Left ventricle myocardium superior (tissue), 1 donor: ENCODE measurements at places on chromosomes 12 and 14. TPM values are rescaled to one million over a fixed set of nuclear protein-coding genes. Genes with fewer than 3 reads are reported as not detected.

- DNase-seq = no peak
Observed at GRCh38 chr14:20578784-20579502, 8.9 kb downstream of the RNASE11 start.

- DNase-seq = peak; percentile 25
Observed at GRCh38 chr12:9872742-9873141, 3.6 kb upstream of the CLEC2B start.

DNA sequence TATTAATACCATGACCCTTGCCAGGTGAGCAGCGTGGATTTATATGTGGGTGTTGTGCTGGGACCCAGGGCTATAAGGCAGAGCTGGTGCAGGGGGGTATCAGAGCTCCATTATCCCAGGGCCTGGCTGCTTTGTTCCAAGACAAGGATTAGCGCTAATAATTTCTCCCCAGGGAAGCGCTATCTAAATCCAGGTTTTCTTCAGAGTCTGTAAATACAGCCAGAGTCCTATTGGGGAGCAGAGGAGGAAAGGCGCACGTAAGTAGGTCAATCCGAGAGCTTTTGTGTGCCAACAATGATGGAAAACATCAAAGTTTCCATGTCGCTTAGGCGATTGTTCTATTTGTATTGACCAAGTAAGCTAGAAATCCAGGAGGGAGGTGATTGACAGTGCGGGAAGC, 1009.7 kb downstream of the VRK1 start:
- no peak for DNase-seq

Gene HOXC6
- 0.15 TPM for total RNA-seq

Gene GAS2L3
- total RNA-seq = 2.5 TPM

Gene POTEG
- total RNA-seq = not detected

Gene CSRNP2
- total RNA-seq = 18.8 TPM
